ENCODE measurements at places on chromosomes 12 and 14. TPM values are rescaled to one million over a fixed set of nuclear protein-coding genes. Genes with fewer than 3 reads are reported as not detected.

The C1R gene
- polyA plus RNA-seq, result 1,058 TPM

The NID2 gene
- polyA plus RNA-seq, result 2.3 TPM

The CLEC4D gene
- polyA plus RNA-seq, result 0.40 TPM

The LRP1-AS gene
- not detected for polyA plus RNA-seq

The SLC22A17 gene
- 1.1 TPM for polyA plus RNA-seq

The PLEKHD1 gene
- not detected for polyA plus RNA-seq

The MAPK1IP1L gene
- polyA plus RNA-seq, result 19.8 TPM

The APOF gene
- 203 TPM for polyA plus RNA-seq

The LRRC10 gene
- polyA plus RNA-seq, result not detected

The EGLN3 gene
- polyA plus RNA-seq, result 1.3 TPM

The OR6C2 gene
- polyA plus RNA-seq, result not detected
